Dorsolateral prefrontal cortex (tissue), 122 donors: ENCODE measurements at places on chromosomes 4 and X.

DNA sequence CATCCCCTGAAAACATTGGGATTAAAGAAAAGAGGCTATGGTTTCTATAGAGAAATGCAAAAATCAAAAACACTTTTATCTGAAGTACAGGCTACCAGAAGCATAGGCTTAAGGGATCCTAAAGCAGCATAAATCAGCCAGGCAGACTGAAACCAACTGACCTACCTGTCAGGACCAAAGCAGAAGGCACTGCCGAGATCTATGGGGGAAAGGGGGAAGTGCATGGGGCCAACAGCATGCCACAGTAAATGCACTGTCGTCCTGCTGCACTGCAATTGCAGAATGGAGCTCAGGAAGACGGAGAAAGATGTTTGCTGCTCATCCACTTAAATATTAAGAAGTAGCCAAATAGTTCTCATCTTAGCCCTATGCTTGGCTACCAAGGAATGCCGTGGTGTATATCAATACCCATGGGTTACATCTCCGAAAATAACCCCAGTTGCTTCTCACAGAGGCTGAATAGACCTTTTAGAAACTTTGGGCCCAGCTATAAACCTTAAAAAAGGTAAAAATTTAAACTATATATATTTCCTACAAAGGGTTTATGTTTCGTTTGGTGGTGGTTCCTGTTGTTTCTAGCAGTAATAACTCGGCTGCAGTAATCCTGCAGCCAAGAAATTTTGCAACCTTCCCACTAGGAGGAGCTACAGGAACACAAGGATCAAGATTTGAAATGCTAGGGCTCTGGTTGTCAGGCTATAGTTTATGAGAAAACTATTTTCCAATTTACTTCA lies 312.2 kb upstream of the DIAPH2 start:
- DNase-seq: no peak

DNA sequence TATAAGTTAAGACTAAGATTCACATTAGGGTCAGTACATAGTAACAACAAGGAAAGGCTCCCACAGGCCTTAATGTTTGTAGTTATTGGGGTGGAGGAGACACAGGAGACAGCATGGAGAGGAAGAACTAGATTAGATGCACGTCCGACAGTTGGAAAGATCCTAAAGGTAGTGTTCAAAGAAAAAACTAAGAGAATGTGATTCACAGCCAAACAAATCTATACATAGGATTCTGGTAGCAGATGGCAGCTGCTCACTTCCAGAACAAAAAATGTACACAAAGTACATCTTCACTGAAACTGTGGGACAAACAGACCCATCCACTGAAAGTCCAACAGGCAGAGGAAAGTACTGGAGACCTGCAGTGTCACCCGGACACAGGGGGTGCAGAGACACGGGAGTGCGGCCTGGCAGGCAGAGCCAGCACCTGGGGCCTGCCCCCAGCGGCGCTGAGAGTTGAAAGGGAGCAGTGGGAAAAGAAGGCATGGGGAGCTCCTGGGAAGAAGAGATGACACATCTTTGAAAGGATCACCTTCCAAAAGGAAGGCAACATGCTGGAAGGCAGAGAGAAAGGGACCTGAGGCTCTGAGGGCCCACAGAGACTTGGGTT lies 40.0 kb downstream of the NELFA start:
- DNase-seq: no peak

GRCh38 chrX:30495468-30495867 lies 82.1 kb downstream of the TASL start:
- DNase-seq: no peak

DNA sequence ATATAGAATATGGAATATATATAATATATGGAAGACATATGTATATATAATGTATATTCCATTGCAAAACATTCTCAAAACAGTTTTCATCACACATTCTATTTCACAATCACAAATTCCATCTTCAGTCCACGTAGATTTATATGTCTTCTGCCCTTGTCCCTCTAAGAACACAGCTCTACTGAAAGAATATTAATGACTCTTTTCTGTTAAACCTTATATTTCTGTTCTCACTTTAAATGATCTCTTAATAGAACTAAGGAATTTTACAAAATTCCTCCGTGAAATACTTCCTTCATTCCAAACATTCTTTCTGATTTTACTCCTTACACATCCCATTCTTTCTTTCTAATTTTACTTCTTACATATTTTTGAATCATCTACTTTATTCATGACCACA lies 1043.1 kb upstream of the PABPC4L start:
- DNase-seq: no peak

DNA sequence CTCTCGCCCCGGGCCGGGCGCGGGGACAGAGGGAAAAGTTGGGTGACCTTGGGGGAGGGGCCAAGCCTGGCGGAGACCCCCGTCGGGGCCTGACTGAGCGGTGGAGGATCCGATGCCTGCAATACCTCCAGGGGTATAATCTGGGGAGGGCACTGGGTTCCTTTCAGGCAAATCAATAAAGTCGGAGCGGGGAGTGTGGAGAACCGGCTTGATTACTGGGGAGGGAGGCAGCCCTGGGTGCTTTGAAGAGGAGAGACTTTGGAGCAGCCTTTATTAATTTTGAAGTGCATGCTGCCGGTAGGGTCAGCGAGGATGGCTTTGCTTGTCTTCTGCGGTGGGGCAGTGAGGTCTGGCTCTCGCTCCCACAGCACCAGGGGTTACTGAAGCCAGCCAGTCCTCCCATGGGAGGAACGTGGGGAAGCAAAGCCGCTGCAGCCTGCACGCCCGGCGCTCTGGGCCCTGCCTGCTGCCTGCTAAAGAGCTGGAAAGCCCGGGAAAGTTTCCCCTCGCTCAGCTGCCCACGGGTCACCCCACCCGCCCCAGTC lies 403 bp upstream of the LGI2 start:
- DNase-seq: no peak

GRCh38 chr4:183416879-183417755 lies 27.3 kb upstream of the CDKN2AIP start:
- DNase-seq: no peak

DNA sequence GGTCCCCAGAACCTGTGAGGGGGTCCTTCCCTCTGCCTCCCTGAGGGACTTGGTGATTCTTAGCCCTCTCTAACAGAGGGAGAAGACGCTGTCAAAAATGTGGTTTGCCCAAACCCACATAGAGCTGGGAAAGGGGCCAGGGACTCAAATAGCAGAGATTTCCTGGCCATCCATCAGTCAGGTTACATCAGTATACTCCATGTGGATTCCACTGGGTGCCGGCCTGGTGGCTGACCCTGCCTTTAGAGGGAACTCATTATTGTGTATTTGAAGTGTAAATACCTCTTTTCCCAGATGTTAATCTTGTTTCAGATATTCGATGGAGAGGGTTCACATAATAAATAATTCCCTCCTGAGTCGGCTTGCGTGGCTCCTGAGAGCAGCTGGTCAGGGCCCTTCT lies 130.3 kb downstream of the TBL1X start:
- DNase-seq: no peak

GRCh38 chr4:7584098-7584497 lies 149.4 kb upstream of the PSAPL1 start:
- DNase-seq: no peak

- DNase-seq: no peak
Observed at GRCh38 chr4:99383833-99384392, 31.4 kb upstream of the ADH1C start.

DNA sequence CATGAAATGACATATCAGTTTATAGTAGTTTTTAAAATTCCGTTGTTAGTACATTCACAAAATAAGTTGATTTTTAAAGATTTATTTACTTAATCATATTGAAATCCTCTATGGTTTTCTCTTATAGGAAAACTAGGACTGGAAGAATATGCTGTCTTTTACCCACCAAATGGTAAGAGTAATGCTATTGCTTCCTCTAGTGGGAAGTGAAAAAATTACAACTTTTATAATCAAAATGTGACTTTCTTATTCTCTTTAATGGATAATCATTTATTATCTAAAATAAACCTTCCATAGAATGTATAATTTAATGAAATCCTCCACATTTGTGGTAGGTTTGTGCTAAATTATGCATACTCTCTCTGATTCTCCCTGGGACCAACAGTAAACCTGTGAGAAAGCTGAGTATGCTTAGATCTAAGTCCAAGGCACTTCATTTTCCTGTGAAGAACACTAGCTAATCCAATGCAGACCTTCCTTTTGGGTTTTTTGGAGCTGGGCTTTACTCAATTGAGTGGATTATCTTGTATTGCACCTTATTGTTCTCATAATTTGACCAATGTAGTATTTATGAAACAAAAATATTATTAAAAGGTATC lies 136.2 kb downstream of the TBC1D19 start:
- DNase-seq: no peak

DNA sequence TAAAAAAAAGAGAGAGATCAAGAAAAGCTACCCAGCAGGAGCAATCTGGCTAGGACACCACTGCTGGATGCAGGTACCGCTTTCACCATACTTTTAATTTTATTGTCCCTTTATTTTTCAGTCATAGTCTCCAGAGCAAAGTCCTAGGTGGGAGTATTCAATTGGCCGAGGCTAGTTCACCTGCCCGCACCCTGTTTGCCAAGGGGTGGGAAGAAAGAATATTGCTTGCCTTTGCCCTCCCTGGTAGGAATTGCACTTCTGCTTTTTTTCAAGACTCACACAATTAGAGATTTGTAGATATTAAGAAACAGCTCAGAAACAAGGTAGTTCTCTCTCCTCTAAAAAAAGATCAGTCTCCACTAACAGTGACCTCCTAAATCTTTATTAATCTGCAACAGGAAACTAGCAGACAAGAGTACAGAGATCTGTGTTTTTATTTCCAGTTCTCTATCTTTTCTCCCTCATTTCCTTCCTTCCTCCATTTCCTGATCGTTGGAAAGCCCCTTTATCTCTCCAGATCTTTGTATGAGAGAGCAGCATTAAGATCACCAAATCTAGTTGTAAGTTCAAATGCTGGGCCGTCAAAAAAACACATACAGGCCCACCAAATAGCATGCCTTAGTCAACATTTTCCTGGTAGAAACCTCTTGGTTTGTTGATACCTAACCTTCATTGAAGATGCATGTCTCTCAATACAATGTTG lies 9.4 kb upstream of the RPGR start:
- DNase-seq: no peak

DNA sequence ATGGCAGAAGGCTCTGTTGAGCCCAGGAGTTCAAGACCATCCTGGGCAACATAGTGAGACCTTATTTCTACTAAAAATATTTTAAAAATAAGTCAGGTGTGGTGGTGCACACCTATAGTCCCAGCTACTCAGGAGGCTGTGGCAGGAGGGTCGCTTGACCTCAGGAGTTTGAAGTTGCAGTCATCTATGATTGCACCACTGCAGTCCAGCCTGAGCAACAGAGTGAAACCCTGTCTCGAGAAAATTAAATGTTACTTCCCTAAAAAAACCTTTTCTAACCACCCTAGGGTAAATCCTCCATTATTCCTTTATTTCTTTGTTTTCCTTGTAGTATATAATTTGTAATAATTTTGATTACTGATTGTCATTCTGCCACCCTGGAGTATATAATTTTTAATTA lies 7.9 kb downstream of the FAM200B start:
- no peak for DNase-seq

- DNase-seq: no peak
Observed at GRCh38 chrX:73850124-73851013, 287.4 kb downstream of the CHIC1 start.

GRCh38 chr4:26323821-26324220 lies 3.0 kb downstream of the RBPJ start:
- no peak for DNase-seq

DNA sequence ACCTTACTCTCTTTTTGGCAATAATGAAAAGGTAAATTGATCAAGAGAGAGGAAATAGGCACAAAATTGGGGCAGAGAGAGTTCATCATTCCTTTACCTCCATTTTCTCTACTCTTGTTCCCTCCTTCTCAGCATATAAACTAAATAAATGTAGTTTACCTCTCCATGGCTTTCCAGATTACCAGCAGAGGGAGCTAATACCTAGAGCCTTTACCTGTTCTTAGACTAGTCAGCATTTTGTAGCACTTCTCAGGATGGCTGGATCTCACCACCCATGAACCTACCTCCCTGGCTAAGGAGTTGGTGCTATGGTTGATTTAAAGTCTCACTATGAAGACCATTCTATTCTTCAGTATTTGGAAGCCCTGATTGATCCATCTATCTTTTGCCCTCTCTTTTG lies 15.7 kb downstream of the OFD1 start:
- no peak for DNase-seq

- DNase-seq: no peak
Observed at GRCh38 chr4:31655328-31655727, 935.2 kb downstream of the PCDH7 start.

GRCh38 chr4:19399001-19399400 lies 852.7 kb upstream of the SLIT2 start:
- no peak for DNase-seq

DNA sequence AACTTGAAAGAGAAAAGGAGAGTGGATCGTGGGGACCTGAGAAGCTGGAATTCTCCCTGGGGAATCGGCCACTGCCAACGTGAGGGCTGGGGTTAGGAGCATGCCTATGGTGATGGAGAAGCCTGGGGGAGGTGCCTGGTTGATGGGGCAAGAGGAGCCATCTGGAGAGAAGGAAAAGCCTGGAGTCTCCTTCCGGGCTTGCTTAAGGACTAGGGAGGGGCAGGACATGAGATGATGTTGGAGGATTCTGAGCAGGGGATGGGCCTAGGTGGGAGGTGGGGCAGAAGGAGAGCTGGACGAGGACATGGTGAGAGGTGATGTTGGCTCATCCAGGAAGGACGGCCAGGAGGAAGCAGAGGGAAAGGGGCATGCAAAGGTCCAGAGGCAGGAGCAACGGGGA lies 35.0 kb upstream of the GYG2 start:
- DNase-seq: no peak

- DNase-seq: no peak
Observed at GRCh38 chr4:132123870-132124623, 1025.0 kb upstream of the PCDH10 start.

DNA sequence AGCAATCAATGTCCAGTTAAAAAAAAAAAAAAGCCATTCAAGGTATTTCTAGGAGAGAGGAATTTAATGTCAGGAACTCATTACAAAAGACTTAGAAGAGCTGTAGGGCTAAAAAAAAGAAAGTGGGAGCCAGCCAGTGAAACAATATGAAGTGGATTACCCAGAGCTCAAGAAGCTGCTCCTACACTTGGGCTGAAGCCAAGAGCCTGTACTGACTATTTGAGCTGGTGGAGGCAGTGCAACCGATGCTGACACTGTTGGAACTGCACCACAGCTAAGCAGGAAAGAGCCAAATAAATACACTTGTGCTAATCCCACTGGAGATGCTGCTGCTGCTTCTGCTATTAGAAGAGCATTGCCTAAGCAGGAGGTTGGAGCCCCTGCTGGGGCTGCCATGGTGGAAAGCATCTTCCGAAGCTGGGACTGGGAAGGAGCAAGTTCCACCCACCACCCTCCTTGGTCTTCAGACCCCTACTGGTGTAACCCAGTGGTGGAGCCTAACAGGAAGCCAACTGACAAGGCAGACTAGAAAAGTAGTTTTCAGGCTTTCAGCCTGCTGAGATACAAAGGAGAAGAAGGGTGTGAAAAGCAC lies 65.4 kb downstream of the CXXC4 start:
- no peak for DNase-seq

- no peak for DNase-seq
Observed at GRCh38 chrX:106783716-106784115, 18.8 kb upstream of the TBC1D8B start.

DNA sequence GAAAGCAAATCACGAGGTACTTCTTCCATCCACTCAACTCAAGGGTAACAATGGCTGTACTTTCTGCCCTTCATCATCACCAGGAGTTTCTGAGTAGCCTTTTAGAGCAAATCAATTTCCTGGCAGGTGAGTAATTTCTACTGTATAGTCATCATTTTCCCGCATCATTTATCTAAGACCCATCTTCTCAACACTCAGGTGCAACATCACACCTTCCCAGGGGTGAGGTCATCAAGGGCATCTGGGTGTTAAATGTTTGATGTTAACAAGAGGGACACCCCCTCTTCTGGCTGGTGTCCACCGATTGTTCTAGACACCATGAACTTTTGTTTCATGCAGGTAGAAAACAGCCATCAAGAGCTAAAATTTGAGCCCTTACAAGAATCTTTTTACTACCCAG lies 313.4 kb upstream of the MAGEB2 start:
- no peak for DNase-seq
